Left hindlimb (tissue), 1 donor: ENCODE measurements at places on chromosomes 16 and 17.

DNA sequence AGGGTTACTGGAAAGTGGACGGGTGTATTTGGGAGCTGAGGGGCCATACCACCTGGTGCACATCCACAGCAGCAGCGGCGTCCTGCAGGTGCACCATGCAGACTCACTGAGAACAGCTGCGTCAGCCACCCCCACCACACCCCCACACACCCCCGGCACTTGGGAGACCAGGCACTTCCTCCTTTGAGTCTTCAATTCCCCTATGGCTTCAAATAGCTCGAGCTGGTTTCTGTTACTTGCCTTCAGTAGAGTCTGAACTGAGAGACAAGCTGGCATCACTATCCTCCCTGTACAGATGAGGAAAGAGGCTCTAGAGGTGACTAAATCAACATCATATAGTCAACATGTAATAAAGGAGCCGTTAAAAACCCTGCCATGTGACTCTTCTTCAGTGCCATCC lies 15.4 kb downstream of the CUEDC1 start:
- no peak for DNase-seq

DNA sequence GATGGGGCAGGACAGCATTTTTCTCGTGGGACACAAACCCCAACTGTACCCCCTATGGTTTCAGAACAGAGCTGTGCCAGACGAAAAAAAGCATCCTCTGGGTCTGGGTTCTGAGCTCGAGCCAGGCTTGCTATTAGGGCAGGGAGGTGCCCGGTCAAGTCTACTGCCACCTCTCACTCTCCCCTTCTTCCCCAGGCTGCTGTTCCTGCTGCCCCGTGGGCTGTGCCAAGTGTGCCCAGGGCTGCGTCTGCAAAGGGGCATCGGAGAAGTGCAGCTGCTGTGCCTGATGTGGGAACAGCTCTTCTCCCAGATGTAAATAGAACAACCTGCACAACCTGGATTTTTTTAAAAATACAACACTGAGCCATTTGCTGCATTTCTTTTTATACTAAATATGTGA lies 1.1 kb downstream of the MT1E start:
- no peak for DNase-seq

GRCh38 chr17:81962499-81963441 lies 1.8 kb upstream of the NOTUM start:
- DNase-seq, result no peak

DNA sequence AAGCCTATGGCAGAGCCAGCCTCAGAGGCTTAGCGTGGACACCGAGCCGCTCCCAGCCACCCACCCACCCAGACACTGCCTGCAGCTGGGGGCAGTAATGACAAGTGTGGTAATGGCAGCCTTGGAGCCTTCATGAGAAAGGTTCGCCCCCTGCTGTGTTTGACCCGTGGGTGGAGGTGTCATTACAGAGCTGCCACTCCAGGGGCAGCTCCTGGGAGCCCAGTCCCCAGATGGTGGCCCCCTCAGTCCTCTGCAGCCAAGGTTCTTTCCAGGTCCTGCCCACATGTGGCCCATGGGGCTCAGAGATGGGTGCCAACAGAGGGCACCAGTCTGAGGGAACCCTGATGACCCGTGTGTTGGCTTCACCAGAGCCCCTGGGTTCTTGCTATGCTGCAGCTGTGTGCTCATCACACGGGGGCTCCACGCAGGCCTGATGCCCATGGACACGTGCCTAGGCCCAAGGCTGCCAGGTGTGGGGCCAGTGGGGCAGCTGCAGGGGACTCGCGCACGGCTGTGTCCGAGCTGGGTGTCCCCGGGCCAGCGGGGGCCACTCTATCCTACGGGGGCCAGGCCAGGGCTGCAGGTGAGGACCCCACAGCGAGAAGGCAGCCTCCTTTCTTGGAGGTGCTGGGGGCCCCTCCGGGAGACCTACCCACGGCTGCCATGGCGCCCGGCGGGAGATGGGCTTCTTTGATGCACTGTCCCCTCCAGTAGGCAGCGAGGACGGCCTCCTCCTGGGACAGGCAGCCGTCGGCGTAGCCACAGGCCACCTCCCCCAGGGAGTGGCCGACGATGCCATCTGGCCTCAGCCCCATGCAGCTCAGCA lies 8.1 kb downstream of the FASN start:
- DNase-seq, result peak; percentile 26

- DNase-seq, result no peak
Measured at GRCh38 chr16:50474138-50474537, 74.1 kb upstream of the NKD1 start.

DNA sequence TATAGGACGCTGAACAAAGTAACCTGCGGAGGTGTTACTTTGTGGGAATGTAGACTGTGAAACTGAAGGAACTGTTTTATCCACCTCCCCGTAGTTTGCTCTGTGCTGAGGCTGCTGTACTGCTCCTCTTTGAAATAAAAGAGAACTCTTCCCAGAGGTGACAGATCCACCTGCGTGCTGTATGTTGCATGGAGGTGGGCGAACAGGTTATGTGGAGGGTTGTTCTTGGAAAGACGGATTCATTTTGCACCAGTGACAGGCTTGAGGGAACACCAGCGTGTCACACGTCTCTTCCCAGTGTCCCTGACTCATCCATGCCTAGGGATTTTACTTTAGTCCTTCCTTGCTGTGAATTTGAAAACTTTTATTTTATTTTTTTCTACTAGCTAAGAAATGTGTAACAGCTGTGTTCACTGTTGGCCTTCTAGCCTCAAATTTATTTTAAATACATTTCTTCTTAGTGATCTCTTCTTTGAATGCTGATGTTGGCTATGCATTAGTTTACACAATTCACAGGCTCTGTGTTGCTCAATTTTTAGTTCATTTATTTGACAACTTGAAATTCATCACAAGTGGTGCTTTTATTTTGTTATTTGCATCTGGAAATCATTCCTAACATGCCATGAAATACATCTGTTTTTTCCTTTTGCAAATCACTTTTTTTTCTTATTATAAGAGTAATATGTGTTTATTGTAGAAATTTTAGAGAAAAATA lies 512.4 kb downstream of the CDH13 start:
- no peak for DNase-seq

GRCh38 chr17:73748508-73748907 lies 104.3 kb upstream of the SDK2 start:
- no peak for DNase-seq

DNA sequence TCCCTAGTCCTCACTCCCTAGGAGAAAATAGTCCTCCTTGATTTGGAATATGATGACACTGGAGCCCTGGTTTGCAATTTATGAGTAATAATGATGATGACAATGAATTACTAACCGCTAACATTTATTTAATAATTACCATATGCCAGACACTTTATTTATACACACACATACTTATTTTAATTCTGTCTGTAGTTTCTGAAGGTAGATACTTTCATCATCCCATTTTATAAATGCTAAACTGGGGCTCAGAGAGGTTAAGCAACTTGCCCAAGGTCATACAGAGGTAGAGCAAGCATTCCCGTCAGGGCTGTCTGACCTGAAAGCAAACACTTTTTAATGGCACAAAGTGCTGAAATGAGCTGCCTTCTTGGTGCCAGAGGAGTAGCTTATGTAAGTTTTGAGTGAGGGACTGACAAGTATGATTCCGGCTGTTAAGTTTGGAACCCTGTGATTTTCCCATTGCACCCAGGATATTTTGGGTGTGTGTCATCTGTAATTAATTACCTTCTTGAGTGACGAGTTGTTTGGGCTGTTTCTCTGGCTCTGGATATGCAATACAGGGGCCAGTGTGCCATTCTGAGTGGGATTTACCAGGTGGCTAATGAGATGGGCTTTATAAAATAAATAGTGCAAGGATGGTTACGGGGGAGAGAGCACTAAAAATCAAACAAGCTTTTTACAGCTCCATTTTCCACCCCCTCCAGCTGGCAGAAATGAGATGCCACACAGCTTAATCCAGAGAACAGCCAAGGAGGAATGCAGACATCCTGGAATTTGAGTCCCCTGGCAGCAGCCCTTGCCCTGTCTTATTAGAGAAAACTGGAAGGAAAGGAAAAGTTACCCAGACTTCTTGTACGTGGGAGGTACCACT lies 211.8 kb downstream of the SNX29 start:
- peak; percentile 54 for DNase-seq

DNA sequence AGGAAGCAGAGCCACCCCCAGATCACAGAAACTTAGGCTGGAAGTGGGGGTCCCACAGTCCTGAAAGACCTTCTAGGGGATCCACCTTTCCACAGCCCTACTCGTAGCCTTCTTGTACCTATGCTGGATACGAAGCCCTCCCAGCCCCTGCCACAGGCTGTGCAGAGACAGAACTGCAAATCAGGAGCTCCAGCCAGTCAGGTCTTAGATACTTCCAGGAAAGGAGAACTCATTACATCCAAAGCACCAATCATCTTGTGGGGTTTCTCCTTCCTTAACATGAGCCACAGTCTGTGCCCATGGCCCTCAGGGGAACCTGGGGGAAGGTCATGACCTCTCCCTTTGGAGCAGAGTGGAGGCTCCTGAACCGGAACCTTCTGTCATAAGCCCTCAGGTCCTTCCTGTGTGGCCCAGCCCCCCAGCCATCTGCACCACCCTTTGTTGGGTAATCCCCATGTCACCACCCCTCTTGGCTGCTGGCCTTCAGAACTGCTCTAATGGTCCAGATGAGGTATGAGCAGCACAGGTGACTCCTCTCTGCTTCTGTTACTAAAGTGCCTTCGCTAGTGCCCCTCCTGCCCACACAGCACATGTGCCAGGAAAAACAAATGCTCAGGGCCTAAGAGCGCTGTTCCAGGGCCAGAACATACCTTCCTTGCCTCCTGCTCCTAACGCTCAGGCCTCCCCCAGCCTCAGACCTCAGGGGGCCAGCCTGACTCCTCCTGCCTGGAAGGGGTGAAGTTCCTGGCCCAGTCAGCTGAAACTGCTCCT lies 14.6 kb downstream of the SRCIN1 start:
- no peak for DNase-seq

- DNase-seq, result peak; percentile 49
Measured at GRCh38 chr16:456891-457483, 31.5 kb downstream of the RAB11FIP3 start.

GRCh38 chr17:16446338-16446983 lies 31.1 kb downstream of the TRPV2 start:
- DNase-seq, result no peak

DNA sequence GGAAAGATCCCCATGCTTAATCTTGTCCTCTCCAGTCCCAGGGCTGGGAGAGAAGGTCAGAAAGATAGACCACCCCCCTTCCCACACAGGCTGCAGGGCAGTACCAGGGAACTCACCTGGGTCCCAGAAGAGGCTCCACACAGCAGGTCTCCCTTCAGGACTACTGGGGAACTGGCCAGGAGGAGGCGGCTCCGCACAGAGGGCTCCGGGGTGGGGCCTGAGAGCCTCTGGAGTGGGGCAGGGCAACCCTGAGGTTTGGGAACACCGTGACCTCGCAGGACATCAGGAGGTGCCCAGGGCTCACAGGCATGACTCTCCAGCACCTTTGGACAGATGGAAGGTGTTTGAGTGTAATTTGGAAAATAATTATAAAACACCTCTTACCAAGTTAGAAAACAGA lies 11.0 kb downstream of the ABCA3 start:
- DNase-seq, result no peak

GRCh38 chr17:57562184-57562698 lies 182.9 kb downstream of the CCDC182 start:
- DNase-seq, result no peak

GRCh38 chr17:81250286-81251093 lies 11.4 kb downstream of the NDUFAF8 start:
- no peak for DNase-seq

DNA sequence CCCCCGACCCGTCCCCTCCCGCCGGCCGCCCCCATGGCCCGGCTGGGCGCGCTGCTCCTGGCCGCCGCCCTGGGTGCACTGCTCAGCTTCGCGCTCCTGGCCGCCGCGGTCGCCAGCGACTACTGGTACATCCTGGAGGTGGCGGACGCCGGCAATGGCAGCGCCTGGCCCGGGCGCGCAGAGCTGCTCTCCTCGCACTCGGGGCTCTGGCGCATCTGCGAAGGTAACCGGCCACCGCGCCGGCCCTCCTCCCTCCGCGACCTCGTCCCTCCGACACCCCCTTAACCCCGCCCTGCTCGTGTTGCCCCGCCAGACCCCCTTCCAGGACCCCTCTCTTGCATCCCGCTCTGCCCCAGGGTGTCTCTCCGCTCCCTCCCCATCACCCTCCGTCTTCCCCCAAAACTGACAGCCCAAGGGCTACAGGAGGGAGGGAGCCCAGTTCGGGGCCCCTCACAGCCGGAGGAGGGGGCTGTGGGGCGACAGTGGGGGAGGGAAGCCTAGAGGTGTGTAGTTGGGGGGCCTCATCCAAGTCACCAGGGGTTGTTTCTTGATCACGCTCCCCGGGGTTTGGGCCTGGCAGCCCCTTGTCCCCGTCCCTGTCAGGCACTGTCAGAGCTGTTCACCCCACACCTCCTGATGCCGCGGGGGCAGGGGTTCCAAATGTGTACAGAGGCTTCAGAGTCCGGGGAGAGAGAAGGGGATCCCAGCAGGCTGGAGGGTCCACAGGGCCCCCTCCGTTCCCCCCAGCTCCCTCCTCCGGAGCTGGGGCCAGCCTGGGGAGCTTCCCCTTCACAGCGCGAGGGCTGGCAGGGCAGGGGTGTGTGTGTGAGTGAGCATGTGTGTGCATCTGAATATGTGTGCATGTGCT lies 794 bp downstream of the TMEM235 start:
- DNase-seq, result peak; percentile 36

- no peak for DNase-seq
Measured at GRCh38 chr17:37701496-37701898, 43.4 kb downstream of the HNF1B start.
